ENCODE measurements at places on chromosomes 1 and 21. TPM values are rescaled to one million over a fixed set of nuclear protein-coding genes. Genes with fewer than 3 reads are reported as not detected.

RIPPLY3 gene
- not detected for total RNA-seq

RUNX3 gene
- 142 TPM for total RNA-seq

TMEM69 gene
- 11.0 TPM for total RNA-seq

PADI3 gene
- not detected for total RNA-seq

CSTB gene
- 19.0 TPM for total RNA-seq

S100A3 gene
- not detected for total RNA-seq

PPP1R12B gene
- 24.3 TPM for total RNA-seq

OR2G6 gene
- not detected for total RNA-seq

NBL1 gene
- 24.2 TPM for total RNA-seq

LIPI gene
- total RNA-seq: not detected

SRP9 gene
- 152 TPM for total RNA-seq

SYTL1 gene
- total RNA-seq: 199 TPM

NPHS2 gene
- not detected for total RNA-seq

FCRL1 gene
- total RNA-seq: 5.1 TPM

ST6GALNAC5 gene
- not detected for total RNA-seq

CEP104 gene
- 58.5 TPM for total RNA-seq

NBPF4 gene
- not detected for total RNA-seq

SUSD4 gene
- total RNA-seq: 16.7 TPM

HES2 gene
- not detected for total RNA-seq

DMBX1 gene
- not detected for total RNA-seq

FCRL5 gene
- total RNA-seq: 0.76 TPM

TDRD5 gene
- total RNA-seq: not detected

SERPINC1 gene
- 0.95 TPM for total RNA-seq

MAGI3 gene
- 8.1 TPM for total RNA-seq

SPRR2F gene
- total RNA-seq: not detected

ARF1 gene
- total RNA-seq: 309 TPM

OR2T2 gene
- not detected for total RNA-seq

RCSD1 gene
- 126 TPM for total RNA-seq

PGLYRP4 gene
- total RNA-seq: not detected

BCAN gene
- total RNA-seq: not detected

ARTN gene
- total RNA-seq: 0.35 TPM

HOOK1 gene
- total RNA-seq: 19.0 TPM

NTRK1 gene
- 1.2 TPM for total RNA-seq

SPSB1 gene
- 5.3 TPM for total RNA-seq

CLCNKB gene
- total RNA-seq: not detected
